ENCODE measurements at places on chromosomes 2 and 18.

DNA sequence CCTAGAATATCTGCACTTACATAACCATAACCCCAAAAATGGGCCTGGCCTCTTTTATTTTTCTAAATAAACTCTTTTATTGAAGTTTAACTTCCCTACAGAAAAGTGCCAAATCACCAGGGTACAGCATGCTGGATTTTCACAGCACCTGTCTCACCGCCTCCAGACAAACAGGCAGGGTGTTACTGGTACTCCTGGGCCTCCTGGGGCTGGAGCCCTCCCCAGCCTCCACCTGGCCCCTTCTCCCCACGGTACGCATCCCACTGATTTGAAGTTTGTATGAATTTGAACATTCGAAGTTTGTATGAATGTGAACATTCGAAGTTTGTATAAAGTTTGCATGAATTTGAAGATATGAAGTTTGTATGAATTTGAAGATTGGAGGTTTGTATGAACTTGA is 232.1 kb downstream of the NDUFA10 start:
- DNase-seq = peak; percentile 5

DNA sequence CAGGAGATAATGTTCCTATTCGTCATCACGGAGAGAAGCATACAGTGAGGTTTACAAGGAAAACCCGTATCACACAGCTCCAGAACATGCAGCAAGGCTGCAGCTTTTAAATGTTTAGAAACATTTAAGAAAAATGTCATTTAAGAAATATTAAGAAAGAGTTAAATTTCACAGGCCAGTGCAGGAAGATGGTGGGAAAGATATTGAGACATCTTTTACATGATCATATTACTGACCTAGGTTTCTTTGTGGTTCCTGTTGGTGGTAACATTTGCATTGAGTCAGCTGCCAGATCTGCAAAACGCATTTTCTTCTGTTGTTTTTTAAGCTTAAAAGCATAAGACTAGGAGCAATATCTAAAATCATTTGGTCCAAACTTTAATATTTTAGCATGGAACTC is 44.9 kb downstream of the CPO start:
- DNase-seq = no peak

- DNase-seq = peak; percentile 41
Observed at GRCh38 chr2:233084488-233084887, 24.3 kb downstream of the INPP5D start.

GRCh38 chr2:72210470-72210869 is 62.8 kb upstream of the CYP26B1 start:
- DNase-seq = no peak

DNA sequence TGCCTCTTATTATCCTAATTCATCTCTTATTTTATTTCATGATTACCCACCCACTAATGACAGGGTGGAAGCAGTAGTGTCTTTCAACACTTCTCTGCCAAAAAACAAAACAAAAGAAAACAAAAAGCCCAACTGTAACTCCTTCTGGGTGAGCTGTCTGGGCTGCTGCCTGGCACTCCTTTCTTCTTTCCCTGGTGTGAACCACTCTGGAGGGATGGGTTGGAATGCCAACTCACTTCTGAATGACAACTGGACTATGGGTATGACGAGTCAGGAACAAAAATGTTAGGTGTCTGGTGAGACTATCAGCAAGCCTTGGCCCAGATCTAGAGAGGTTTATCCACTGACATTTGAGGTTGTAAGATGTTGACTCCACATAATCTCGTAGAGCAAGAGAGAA is 88.3 kb upstream of the ITGB6 start:
- no peak for DNase-seq

DNA sequence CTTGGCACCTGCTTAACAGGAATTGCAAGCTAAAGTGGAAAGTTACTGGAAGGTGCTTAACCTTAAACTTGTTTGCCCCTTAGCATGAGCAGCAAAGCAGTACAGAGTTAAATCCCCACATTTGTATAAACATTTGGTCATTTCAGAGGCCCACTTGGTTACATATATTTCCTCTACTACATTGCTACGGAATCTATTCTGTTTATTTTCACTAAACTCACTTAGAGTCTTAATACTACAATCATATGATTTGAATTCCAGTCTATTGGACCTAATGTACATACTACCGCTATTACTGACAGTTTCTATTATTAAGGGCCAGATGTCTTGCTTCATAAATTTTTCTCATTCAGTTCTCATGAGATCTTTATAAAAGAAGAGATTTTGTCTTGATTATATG is 1294.0 kb downstream of the LRP1B start:
- DNase-seq = no peak

DNA sequence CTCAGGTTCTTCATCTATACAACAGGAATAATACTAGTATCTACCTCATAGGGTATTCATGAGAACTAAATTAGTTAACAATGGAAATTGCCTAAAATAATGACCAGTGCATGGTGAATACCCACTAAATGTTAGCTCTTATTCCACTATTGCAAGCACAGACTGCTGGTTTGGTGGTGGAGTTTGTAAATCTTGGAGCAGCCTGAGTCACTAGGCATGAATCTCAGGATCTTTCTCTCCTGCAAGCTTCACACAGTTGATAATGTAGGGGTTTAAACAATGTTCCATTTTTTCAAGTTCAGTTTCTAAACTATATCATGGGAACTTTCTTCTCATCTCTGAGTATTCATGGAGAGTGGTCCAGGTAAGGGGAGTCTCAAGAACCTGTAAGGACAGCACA is 84.0 kb downstream of the OSR1 start:
- no peak for DNase-seq

GRCh38 chr2:223210489-223210888 is 158.5 kb downstream of the KCNE4 start:
- DNase-seq = no peak
